ENCODE measurements at places on chromosomes 6 and 20.

DNA sequence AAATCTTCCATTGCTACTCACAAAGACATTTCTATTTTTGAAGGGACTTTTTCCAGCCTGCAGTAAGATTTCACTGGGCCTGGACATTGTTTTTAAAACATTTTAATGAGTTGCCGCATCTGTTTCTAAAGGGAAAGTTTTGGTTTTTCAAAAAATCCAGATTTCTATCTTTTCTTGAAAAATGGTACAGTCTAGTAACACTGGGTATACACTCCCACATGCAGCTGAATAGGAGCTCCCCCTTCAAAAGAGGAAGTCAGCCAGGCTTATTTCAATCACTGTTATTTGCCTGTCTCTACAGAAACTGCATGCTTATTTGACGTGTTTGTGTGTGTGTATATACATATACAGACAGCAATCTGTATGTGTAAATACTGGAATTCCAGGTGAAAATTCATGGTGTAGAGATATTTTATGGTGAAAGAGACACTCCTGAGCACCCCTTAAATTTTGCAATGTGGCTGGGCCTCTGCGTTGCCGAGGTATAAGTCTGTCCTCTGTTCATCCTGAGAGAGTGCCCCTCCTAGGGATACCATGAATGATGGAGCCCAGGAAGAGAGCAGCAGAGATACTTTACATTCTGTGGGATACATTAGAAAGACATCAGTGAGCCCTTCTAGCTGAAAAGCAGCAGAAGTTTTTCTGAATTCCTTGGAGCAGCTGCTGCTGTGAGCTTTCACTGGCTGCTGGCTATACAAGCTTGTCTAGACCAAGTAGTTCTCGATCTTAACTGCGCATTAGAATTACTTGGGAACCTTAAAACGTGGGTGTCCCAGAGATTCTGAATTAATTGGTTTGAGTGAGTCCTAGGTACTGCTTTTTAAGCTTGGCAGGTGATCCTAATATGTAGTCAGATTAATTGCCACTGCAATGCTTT, 12.0 kb upstream of the ABRACL start:
- DNase-seq, result no peak

DNA sequence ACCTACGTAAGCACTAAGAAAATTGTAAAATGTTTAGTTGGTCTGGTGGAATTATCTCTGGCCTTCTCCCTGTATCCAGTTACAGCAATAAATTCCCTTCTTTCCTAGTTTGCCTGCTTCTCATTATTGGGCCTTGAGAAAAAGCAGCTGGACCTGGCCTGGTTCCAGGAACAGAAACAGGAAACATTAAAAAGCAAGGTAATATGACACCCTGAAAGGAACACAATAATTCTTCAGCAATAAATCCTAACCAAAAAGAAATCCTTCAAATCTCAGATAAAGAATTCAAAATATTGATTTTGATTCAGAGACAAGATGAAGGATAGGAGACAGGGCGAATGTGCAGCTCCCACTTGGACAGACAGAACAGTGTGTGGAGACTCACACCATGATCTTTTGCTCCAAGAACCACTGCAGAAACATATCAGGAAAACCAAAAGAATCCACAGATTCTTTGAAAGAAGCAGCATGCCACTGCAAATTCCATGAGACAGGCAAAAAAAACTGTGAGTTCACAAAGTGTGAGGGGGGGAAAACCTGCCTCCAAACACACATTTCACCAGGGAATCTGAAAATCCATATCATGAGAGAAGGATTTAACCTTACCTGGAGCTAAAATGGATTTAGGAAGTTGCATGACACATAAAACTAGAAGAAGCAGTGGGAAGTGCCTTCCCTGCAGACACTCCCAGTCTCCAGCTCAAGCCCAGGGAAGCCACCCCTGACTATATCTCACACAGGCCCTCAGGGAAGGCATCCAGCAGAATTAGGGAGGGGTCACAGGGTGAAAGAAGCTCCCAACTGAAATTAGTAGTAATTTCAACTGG, 28.9 kb downstream of the TREM1 start:
- DNase-seq, result peak; percentile 66

DNA sequence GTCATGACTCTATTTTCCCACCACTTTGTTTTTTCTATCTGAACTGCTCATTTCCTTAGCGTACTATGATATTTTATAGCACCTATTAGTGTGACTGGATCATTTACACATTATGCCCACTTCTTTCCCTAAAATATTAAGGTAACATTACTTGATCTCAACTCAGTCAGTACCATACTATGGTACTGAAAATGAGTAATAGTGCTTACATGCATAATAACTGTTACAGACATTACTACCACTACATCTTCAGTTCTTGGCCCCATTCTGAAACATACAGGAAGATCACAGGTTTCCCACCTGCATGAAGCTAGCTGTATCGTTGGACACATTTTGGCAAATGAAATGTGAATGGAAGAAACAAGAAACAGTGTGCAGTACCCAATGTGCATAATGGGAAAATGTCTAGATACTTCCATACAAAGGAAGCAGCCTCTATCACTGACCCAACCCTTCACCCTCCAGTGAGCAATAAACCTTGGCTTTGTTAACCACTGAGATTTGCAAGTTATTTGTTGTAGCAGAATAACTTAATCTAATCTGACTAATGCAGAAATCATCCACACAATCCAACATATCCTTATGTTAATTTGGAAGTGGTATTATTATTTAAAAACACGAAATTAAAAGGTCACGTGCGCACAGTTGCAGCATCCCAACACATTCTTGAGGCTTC, 108.6 kb upstream of the DOK5 start:
- DNase-seq, result no peak

DNA sequence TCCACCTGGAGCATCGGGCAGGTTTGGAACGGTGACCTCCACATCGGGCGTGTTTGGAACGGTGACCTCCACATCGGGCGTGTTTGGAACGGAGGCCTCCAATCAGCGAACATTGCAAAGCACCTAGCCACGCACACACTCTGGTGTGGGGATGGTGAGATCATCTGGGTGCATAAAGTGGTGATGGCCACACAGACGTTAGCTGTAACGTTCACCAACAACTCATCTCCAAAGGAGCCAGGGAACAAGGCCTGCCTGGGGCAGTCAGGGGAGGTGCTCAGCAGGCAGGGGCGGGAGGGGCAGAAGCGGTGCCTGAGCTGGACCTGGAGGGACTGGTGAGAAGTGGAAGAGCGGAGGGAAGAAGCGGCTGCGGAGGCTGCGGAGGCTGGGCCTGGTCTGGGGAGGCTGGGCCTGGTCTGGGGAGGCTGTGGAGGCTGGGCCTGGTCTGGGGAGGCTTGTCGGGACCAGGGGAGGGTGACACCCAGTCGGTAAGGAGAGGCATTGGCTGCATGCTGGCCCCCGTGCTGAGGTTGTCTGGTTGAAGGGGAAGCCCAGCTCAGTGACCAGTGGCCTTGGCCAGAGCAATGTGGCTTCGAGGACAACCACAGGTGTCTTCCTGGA, 89.9 kb downstream of the PSMB1 start:
- no peak for DNase-seq

DNA sequence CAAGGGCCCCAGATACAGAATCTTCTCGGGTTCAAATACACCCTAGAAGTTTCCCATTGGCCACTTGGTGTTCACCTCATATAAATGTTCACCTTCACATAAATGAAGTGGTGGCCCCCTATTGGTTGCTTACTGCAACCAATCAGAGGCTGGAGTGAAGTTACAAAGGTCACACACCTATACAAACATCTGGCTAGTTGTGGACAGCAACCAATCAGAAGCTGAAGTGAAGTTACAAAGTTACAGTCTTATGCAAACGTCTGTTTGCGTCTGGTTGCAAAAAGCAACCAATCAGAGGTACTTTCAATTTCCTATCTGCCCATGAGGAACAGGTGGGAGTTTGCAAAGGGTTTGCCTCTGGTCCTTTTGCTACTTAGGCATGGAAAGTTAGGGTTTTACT, 206.5 kb upstream of the BMP2 start:
- DNase-seq, result no peak

GRCh38 chr6:23533944-23534343, 592.1 kb upstream of the NRSN1 start:
- DNase-seq, result no peak

GRCh38 chr6:47844881-47845280, 63.0 kb downstream of the OPN5 start:
- DNase-seq, result no peak

DNA sequence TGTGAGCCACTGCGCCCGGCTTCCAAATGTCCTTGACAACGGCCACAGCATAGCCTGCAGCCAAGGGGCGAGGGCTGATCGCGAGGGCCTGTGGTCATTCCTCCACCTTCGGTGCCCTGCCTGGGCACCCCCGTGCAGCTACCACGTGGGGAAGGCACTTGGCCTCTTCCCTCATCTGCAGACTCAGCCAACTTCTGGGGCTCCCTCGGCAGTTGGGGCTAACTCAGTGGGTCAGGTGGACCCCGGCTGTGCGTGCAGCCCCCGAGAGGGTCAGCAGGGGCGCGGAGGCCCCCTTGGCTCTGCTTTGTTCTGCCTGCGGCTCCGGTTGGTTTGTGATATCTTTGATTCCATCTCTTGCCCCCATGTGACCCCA, 52.9 kb upstream of the BHLHE23 start:
- DNase-seq, result no peak

- DNase-seq, result no peak
Observed at GRCh38 chr6:6665555-6666243, 77.2 kb downstream of the LY86 start.

DNA sequence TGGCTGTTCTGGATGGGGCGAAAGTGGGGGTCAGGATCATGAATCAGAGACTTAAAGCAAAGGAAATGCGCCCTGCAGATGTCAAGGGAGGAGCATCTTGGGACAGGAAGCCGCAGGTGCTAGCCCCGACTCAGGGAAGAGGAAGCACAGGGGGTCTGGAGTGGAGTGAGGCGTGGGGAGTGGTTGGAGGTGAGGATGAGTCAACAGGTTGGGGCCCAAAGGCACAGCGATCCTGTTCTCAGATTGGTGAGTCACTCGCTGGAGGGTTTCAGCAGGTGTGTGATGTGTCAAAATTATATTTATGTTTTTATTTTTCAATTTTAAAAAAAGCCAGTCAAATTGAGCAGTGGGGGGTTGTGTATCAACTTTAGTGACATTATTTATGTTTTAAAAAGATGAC, 19.0 kb downstream of the PACSIN1 start:
- DNase-seq, result no peak

DNA sequence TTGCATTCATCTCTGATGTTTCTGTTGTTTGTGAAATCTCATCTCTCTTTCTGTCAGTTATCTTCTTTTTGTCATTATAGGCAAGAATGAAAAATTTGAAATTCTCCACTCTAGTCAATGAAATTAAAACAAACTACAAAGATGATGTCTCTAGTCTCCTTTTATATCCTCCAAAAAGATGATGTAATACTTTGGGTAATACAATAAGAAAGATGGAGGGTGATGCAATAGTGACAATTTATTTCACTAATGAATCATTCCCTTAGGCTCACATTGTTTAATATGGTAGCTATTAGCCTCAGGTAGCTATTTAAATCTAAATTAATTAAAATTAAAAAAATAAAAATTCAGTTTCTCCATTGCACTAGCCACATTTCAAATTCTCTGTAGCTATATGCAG, 145.4 kb downstream of the UST start:
- peak; percentile 69 for DNase-seq

DNA sequence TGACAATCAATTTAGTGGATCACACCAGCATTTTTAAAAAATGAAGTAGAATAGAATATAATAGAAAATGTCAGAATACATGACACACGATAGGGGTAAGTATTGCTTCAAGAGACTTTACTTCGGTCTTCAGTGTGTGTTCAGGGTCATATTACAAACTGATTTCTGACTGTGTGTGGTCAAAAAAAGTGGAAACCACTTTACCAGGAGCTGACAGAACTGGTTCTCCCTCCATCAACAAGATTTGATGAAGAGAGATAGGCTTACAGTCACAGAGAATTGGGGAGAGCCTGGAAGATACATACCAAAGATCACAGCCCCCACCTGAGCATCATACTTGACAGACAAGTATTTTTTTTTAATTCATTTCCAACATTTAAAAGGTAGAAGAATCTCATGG, 21.7 kb downstream of the ARMC2 start:
- no peak for DNase-seq

- DNase-seq, result no peak
Observed at GRCh38 chr20:24894488-24894887, 54.6 kb upstream of the CST7 start.

GRCh38 chr6:45320349-45320748, 7.8 kb upstream of the RUNX2 start:
- DNase-seq, result no peak

- no peak for DNase-seq
Observed at GRCh38 chr6:130269969-130270635, 47.4 kb upstream of the SAMD3 start.

- DNase-seq, result no peak
Observed at GRCh38 chr6:88670369-88670768, 293.0 kb downstream of the RNGTT start.

DNA sequence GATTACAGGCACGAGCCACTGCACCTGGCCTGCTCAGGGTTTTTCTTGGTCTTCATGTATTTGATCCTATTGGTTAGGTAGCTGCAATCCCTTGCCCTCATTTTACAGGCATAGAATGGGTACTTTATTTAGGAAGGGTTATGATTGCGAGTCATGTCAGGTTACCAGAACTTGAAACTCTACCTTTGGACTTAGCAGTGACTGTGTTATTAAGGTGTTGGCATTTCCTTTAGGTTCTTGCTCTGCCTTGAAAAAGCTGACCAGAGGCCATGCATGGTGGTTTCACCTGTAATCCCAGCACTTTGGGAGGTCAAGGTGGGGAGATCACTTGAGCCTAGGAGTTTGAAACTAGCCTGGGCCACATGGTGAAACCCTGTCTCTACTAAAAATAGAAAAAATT, 24.5 kb downstream of the JARID2 start:
- no peak for DNase-seq

GRCh38 chr6:136763255-136763654, 29.0 kb downstream of the MAP3K5 start:
- DNase-seq, result no peak

DNA sequence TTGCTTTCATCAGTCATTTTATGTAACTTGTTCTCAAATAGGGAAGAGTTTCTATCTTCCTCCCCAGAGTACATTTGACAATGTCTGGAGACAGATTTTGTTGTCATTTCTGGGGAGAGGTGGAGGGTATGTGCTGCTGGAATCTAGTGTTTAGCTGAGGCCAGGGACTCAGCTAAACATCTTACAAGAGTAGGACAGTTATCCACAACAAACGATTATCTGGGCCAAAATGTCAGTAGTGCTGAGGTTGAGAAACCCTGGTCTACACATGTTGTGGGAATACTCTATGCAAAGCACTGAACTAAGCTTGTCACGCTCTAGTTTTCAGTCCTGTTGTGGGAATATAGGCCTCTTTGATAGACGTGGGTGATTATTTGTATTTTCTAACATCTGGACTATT, 171.4 kb downstream of the CD109 start:
- no peak for DNase-seq

DNA sequence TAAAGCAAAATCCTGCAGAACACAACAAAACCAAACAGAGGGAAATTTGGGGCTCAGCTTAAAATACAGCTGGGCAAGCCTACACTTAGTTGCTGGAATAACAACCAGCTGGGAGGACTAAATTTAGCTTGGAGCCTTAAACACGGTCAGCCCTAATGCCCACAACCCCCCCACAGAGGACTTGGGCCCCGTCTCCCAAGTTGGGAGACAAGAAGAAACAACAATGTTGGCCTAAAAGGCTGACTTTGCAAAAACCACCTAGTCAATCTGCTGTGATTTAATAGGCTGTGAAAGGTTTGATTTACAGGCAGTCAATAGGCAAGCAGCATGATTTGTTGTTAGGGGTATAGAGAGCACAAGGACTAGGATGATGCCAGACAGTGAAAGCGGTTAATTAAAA, 40.3 kb upstream of the ARMC2 start:
- DNase-seq, result no peak

All from fibroblast of the aortic adventitia (primary cell).